ENCODE measurements at places on chromosomes 16 and 17.

- no peak for DNase-seq
These were observed 7.2 kb upstream of the MRTFB start for GRCh38 chr16:14063618-14064581.

GRCh38 chr17:78016852-78017251 is 58.3 kb downstream of the TNRC6C start:
- DNase-seq: no peak

GRCh38 chr17:60314423-60314822 is 77.5 kb downstream of the USP32 start:
- DNase-seq: no peak

- peak; percentile 95 for DNase-seq
These were observed 341.7 kb downstream of the C16orf95 start for GRCh38 chr16:86975445-86975844.
